Nasal cavity respiratory epithelium epithelial cell of viscerocranial mucosa (primary cell): ENCODE measurements at places on chromosomes 7 and 10. TPM values are rescaled to one million over a fixed set of nuclear protein-coding genes. Genes with fewer than 3 reads are reported as not detected.

Gene ITPRID1
- total RNA-seq = not detected in 2 replicates

Gene CABCOCO1
- not detected in 2 replicates for total RNA-seq

Gene AKR1C8
- not detected in 2 replicates for total RNA-seq

Gene ANLN
- total RNA-seq = 0.78 and 1.4 TPM in 2 replicates

Gene PLXNA4
- total RNA-seq = under 0.01 TPM in 2 replicates

Gene IQUB
- total RNA-seq = under 0.01 and 0.21 TPM in 2 replicates

Gene ANKRD30A
- total RNA-seq = not detected in 2 replicates

Gene TRIL
- 0.14 TPM in 1 of 2 replicates, not detected in the other for total RNA-seq

Gene CYP3A4
- 0.07 TPM in 1 of 2 replicates, not detected in the other for total RNA-seq

Gene CRYGN
- total RNA-seq = 0.14 TPM in 1 of 2 replicates, not detected in the other

Gene WDR37
- total RNA-seq = 13.0 and 20.2 TPM in 2 replicates

Gene GPER1
- total RNA-seq = under 0.01 and 0.21 TPM in 2 replicates

Gene FANK1
- 2.7 and 7.0 TPM in 2 replicates for total RNA-seq

Gene LARP4B
- 39.6 and 61.6 TPM in 2 replicates for total RNA-seq

Gene NUTM2B
- total RNA-seq = 0.50 and 0.68 TPM in 2 replicates

Gene ANK3
- 8.5 and 40.4 TPM in 2 replicates for total RNA-seq

Gene GIMAP6
- under 0.01 TPM in 1 of 2 replicates, not detected in the other for total RNA-seq

Gene ZNF503
- total RNA-seq = 2.4 and 11.7 TPM in 2 replicates

Gene SEMA3E
- total RNA-seq = 0.57 TPM in 1 of 2 replicates, not detected in the other

Gene SLC16A12
- under 0.01 and 0.14 TPM in 2 replicates for total RNA-seq

Gene PIK3CG
- total RNA-seq = under 0.01 TPM in 1 of 2 replicates, not detected in the other

Gene PTF1A
- not detected in 2 replicates for total RNA-seq

Gene RAB19
- 0.50 TPM in 1 of 2 replicates, not detected in the other for total RNA-seq

Gene SERPINE1
- 18.5 and 176 TPM in 2 replicates for total RNA-seq

Gene C10orf53
- total RNA-seq = not detected in 2 replicates

Gene LRRC72
- not detected in 2 replicates for total RNA-seq

Gene MACC1
- total RNA-seq = 38.3 and 59.4 TPM in 2 replicates

Gene CCDC3
- total RNA-seq = under 0.01 and 1.00 TPM in 2 replicates

Gene GTF2IRD1
- total RNA-seq = 22.2 and 35.3 TPM in 2 replicates
